ENCODE measurements at places on chromosomes 6 and 20.
A peak's percentile ranks its signal among the peaks of the same experiment; 100 is the strongest.

- DNase-seq: no peak
Observed at GRCh38 chr20:63135411-63135810, 80.5 kb downstream of the YTHDF1 start.

- DNase-seq: no peak
Observed at GRCh38 chr20:2984028-2984501, 59.4 kb upstream of the GNRH2 start.

DNA sequence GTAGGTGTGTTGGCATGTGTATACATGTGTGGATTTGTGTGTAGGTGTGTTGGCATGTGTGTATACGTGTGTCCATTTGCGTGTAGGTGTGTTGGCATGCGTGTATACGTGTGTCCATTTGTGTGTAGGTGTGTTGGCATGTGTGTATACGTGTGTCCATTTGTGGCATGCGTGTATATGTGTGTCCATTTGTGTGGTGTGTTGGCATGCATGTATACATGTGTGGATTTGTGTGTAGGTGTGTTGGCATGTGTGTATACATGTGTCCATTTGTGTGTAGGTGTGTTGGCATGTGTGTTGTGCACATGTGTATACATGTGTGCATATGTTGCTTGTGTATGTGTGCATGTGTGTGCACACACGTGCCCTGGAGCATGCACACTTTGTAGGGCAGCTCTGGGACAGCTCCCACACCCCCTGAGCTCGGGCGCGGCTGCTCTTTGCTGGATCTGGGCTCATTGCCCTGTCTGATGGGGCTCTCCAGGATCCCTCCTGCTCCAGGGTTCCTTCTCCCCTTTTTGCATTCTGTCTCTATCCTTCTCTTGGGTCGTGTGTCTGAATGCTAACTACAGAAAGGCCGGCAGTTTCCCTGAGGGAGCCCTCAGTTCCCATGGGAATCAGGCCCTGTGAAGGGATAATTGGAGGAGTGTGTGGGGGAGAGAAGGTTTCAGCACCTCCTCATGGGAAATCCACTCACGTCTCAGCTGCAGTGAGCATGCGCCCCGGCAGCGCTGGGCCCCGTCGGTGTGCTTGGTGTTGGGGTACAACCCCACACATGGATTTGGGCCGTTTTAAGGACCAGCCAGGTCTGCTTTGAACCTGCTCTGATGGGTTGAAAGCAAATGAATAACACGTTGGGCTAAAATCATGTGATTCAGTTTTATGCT, 102.0 kb downstream of the ERMARD start:
- no peak for DNase-seq

- no peak for DNase-seq
Observed at GRCh38 chr20:61942526-61942925, 123.2 kb downstream of the TAF4 start.

GRCh38 chr20:11266571-11266970, 592.8 kb upstream of the JAG1 start:
- DNase-seq: no peak

DNA sequence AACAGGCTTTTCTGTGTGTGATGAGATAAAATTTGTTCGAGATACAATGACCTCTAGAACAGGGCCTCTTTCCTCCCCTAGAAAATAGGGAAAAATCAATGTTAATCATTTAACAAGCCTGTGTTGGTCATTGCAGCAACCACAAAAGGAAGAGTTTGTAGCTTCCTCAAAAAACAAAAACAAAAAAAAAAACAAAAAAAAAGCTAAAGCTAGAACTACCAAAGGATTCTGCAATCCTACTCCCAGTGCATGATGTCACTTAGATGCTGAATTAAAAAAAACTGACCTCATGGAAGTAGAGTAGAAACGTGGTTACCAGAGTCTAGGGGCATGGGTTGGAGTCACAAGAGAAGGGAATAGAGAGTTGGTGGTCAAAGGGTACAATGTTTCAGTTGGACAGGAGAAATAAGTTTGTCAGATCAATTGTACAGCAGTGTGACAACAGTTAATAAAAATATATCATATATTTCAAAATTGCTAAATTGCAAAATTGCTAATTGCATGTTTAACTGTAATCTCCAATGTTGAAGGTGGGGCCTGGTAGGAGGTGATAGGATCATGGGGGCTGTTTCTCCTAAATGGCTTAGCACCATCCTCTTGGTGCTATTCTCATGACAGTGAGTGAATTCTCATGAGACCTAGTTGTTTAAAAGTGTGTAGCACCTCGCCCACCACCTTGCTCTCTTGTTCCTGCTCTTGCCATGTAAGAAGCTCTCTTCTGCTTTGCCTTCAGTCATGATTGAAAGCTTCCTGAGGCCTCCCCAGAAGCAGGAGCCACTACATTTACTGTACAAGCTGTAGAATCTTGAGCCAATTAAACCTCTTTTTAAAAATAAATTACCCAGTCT, 163.4 kb upstream of the SIM1 start:
- DNase-seq: no peak

GRCh38 chr6:150722614-150723344, 123.1 kb downstream of the PLEKHG1 start:
- no peak for DNase-seq

GRCh38 chr6:154359161-154359574, 2.6 kb upstream of the IPCEF1 start:
- no peak for DNase-seq

DNA sequence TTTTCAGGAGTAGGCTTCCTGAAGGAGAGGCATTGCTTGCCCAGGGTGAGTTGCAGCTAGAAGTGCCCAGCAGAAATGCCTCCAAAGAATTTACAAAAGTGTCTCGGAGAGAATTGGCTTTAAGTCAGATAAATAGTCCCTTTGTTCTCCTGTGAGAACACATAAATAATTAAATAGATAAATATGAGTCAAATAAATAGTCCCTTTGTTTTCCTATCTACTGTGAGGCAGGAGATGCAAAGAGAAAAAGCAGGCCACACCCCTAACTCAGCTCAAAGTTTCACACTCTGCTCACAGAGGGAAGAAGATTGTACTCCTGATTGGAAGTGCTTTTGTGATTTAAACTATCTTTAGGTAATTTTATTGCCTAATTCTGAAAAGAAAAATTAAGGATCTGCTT, 180.7 kb upstream of the PRSS16 start:
- DNase-seq: no peak

- DNase-seq: no peak
Observed at GRCh38 chr20:10415013-10415650, 18.9 kb downstream of the MKKS start.

GRCh38 chr6:42962502-42963178, 2.1 kb downstream of the GNMT start:
- no peak for DNase-seq

DNA sequence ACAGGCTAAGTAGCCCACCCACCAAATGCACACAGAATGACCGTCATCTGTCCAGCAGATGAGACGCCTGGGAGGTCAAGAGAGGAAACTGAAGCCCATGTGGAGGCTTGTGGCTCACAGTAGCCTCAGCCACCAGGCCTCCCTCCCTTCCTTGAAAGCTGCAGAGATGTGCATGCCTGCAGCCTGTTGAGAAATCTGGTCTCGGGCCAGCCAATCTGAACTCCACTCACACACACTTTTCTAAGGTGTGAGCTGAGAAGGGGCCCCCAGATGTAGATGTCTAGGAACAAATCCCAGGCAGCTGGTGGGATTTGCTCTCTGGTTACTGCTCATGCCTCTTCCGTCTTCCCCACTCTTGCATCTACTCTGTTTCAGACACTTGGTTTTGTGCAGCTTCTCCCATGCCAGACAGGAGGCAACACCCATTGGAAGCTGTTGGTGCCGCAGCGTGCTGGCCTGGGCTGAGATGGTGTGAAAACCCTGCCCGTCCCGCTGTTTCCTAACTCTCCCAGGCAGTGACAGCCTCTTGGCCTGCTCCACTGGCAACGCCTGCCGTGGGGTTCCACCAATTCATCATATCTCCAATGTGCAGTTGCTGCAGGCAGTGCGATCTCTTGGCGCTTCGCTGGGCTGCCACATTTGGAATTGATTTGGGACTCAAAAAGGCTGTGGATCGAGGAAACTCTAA, 24.1 kb upstream of the PAX1 start:
- no peak for DNase-seq

GRCh38 chr6:142833054-142833453, 111.9 kb downstream of the HIVEP2 start:
- DNase-seq: no peak

DNA sequence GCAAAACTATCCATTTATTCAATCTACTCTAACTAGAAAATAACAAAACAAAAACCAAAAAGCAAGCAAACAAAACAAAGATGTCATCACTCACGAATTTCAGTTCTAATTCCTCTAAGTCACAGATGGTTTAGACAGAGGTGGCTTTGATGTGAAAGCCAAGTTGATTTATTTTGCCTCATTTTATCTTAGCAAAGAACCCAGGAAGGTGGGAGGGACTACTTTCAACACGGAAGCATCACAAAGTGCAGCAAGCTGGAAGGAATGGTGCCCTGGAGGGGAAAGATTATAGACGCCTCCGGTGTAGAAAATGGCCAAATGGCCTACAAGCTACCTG, 88.4 kb downstream of the LAMP5 start:
- no peak for DNase-seq

GRCh38 chr20:34887023-34887422, 10.6 kb downstream of the ACSS2 start:
- DNase-seq: no peak

- peak; percentile 10 for DNase-seq
Observed at GRCh38 chr6:135851442-135852271, at the start of gene PDE7B. PDE7B (plus strand) TSS chr6:135851701.

DNA sequence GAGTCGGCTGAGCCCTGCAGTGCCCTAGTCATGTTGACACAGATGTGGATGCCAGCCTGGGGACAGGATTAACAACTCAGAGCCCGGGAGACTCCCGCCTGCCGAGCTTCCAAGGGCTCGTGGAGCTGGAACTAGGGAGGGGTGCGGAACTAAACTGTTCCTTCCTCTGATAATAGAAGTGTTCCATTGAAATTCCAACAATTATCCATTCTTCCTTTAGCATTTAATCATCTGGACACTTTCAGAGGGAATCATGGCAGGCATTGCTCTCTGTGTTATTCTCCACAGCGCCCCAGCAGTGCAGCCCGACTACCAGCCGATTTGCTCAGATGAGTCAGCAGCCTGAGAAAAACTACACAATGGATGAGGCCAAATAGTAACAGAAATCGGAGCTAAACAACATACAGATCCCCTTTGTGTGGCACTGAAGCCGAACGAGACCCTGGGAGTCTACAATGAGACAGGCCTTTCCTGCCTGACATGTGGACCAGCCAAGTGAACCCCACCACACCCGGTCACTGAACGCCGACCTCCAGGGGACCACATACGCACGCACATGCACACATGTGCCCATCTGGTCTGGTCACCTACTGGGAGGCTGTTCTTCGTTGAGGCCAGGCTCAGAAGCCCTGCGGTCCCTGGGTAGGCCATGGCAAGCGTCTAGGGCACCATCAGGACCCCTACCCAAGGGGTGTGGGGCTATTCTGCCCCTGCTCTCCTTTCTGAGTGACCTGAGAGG, 238.4 kb upstream of the AFDN start:
- no peak for DNase-seq

DNA sequence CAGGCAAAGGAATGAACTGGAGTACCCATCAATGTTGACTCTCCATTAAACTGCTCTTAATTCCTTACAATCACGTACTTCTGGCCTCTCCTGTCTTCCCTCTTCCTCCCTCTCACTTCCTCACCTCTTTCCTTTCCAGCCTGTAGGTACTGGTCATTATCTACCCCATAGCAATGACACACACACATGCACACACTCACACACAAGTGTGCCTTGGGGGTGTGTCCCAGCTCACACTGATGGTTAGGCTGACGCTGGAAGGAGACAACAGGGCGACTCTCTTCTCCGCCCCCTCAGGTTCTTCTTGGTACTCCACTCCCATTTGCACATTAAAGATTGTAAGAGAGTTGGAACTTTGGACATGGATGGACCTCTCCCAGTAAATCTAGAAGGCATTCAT, 14.0 kb upstream of the SERPINB9 start:
- no peak for DNase-seq

DNA sequence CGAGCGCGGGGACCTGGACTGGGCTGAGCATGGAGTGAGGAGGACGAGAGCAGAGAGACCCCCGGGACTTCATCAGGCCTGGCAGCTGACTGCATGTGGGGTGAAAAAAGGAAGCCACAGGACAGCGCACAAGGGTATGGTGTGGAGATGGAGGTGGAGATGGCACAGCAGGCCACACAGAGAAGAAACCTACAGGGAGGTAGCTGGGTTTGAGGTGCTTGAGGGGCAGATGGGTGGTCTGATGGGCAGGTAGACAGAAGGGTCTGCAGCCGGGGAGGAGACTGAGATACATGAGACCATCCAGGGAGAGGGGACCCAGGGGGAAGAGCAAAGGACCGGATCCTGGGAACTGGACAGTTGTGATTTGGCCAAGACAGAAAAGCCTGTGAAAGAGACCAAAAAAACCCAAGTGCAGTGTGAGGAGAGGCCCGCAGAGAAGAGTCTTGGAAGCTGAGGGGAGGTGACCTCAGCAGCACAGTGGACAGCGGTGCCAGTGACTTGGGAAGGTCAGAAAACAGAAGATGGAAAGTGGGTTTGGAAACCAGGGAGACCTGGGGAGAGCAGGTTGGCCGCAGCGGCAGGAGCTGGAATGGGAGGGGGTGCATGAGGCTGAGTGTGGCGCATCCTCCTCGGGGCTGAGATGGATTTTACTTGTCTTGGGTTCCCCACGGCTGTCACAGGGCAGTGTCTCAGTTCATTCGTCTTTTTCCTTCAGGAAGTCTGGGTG, 5.5 kb downstream of the HLA-DPB1 start:
- DNase-seq: no peak

- no peak for DNase-seq
Observed at GRCh38 chr6:104768906-104769305, 90.8 kb downstream of the HACE1 start.

GRCh38 chr6:168828800-168829199, 387.8 kb downstream of the SMOC2 start:
- DNase-seq: no peak

DNA sequence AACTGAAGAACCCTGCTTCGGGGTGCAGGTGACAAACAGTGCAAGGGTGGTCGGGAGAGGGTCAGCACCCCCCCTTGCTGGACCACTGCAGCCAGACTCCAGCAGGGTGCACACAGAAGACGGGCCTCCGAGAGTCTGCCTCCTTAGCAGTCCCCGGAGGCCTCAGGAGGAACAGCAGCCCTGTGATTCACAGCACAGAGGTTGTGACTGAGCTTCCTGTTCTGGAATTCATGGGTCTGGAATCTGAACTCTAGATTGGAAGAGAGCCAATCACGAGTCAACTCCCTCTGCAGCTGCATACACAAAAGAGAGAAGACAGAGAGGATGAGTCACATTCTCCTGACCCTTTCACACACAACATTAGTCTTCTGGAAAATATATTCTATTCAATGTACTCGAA, 249.0 kb upstream of the OPRM1 start:
- no peak for DNase-seq

Data from cortex of kidney (tissue), 1 donor.